ENCODE measurements at places on chromosomes 6 and 20. TPM values are rescaled to one million over a fixed set of nuclear protein-coding genes. Genes with fewer than 3 reads are reported as not detected.

DNA sequence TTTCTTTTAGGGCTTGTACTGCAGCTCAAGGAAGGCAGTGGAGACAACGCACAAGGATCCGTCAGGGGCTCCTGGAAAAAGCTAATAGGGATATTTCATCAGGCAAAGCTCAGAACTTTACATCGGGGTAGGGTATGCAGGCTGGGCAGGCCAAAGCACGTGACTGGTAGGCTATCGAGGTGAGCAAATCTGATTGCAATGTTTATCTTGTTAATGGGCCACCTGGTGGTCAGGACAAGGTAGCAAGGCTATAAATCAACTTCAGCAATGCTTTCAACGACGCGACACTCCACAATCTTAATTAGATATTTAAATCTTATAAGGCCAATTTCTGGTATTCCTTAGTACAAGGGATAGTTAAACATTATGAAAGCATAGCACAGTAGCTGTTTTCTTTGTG lies 1302.8 kb upstream of the EYS start:
- no peak for DNase-seq

DNA sequence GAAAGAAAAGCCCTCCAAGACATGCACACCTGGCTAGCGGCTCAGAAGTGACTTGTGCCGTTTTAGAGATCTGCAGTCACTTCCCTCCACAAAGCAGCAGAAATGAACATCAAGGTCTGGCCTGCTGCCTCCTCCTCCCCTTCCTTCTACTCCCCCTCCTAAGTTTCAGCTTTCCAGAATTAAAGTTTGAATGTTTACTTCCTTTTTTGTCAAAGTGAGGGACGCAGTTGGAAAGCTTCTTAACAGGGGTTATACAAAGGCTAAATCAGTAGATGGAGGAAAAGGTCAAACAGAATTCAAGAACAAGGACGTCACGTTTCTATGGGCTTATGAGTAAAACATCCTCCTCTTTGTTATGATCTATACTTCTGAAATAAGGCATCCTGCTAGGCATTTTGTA lies 227.7 kb downstream of the SLC35F1 start:
- DNase-seq, result no peak

- DNase-seq, result no peak
These were observed 89.7 kb downstream of the TCP11 start for GRCh38 chr6:35051396-35051795.

GRCh38 chr20:35903843-35904242 lies 50.5 kb downstream of the SCAND1 start:
- no peak for DNase-seq

DNA sequence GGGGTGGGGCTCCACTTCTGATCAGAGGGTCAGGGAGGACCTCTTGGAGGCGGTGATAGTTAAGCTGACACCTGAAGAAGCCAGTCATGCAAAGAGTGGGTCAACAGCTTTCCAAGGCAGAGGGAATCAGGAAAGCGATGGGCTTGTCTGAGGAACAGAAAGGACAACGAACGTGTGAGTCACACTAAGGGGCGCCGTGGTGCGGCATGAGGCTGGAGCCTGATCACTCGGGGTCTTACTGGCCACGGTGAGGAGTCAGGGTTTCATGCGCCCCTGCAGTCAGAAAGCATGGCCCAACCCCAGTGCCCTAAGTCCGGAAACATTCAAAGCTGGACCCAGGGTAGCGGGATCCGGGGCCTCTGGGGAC lies 50.6 kb upstream of the SLC32A1 start:
- no peak for DNase-seq

GRCh38 chr20:58264271-58264670 lies 35.8 kb upstream of the ANKRD60 start:
- DNase-seq, result no peak

DNA sequence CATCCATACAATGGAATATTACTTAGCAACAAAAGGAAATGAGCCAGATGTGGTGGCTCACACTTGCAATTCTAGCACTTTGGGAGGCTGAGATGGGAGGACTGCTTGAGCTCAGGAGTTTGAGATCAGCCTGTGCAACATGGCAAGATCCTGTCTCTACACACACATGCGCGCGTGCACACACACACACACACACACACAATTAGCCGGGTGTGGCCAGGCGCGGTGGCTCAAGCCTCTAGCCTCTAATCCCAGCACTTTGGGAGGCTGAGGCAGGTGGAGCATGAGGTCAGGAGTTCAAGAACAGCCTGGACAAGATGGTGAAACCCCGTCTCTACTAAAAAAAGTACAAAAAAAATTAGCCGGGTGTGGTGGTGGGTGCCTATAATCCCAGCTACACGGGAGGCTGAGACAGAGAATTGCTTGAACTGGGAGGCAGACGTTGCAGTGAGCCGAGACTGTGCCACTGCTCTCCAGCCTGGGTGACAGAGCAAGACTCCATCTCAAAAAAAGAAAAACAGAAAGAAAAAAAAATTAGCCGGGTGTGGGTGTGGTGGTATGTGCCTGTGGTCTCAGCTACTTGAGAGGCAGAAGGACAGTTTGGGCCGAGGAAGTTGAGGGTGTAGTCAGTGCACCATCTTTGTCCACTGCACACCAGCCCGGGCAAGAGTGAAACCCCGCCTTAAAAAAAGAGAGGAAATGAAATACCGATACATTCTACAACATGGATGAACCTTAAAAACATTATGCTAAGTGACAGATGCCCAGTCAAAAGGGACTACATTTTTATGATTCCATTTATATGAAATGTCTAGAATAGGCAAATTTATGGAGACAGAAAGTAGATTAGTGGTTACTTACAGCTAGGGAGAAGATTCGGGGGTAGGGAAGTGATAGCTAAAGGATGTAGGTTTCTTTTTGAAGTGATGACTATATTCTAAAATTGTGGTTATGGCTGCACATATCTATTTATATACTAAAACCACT lies 52.5 kb downstream of the RBL1 start:
- no peak for DNase-seq

DNA sequence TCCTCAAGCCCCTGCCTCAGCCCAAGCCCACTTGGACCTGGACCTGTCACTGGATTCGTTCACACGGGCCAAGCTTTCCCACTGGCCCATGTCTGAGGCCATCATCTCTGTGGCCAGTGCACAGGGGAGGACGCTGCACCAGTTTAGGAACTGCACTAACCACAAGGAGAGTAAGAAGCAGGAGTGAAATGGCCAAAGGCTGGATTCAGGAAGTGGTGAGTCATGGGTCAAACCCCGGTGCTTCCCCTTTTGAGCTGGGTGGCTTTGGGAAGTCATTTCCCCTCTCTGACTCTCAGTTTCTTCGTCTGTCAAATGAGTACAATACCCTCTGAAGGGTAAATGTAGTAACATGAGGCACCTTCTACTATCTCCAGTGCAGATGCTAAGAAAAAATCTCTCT lies 87.9 kb downstream of the CD40 start:
- DNase-seq, result peak; percentile 28

DNA sequence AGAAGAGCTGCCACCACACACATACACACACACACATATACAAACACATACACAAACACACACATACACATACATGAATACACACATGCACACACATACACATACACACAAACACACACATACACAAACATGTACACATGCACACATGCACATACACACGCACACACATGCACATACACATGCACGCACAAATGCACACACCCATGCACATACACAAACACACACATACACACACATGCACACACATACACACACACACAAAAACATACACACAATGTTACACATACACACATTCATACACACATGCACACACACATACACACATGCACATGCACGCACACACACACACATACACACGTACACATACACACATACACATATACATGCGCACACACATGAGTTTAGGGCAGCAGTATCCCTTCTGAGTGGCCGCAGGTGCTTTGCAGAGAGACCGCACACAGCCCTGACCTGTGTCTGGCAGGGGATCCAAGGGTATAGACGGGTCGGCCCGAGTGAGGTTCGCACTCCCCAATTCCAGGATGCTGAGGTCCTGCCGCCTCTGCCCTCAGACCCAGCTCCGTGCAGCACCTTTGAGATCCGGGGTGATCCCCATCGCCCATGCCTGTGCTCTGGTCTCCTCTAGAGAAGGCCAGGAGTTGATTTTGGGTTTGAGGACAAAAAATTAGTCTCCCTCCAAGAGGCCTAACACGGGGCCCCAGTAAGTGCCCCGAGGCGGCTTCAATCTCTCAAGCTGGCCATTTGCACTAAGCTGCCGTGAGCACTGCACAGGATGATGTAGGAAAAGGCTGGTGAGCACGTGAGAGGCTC lies 56.8 kb downstream of the TMEM242 start:
- DNase-seq, result no peak

GRCh38 chr6:49676671-49677281 lies 36.6 kb downstream of the CRISP2 start:
- DNase-seq, result peak; percentile 51

DNA sequence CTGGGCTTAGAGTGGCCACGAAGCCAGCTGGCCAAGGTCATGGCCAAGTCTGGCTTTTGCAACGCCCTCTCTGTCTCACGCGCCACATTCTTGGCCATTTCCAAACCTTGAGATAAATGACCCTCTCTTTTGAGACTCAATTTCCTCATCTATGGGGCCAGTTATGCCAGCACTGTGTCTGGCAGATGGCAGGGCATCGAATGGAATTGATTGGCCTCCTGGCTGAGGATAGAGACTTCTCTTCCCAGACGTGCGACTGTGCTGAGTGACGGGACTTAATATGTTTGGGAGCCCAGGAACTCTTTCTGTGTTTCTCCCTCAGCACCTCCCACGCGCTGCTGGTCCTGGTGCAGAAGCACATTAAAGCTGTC lies 7.6 kb downstream of the BPIFB2 start:
- no peak for DNase-seq

GRCh38 chr20:47406849-47407682 lies 50.6 kb upstream of the ZMYND8 start:
- peak; percentile 45 for DNase-seq

GRCh38 chr20:53124075-53124551 lies 152.0 kb downstream of the TSHZ2 start:
- no peak for DNase-seq

GRCh38 chr6:76702187-76702586 lies 629.7 kb upstream of the IMPG1 start:
- DNase-seq, result no peak

Gene PAK5
- not detected for total RNA-seq

Gene GHRH
- not detected for total RNA-seq

Gene PCMTD2
- 28.3 TPM for total RNA-seq

Gene RAMACL
- total RNA-seq, result 1.1 TPM
